CD4-positive, alpha-beta T cell treated with Interferon alpha-2 for 1 hour (primary cell): ENCODE measurements at places on chromosomes 12 and 14.

GRCh38 chr12:60148109-60148508 is 552.3 kb downstream of the SLC16A7 start:
- no peak for DNase-seq

DNA sequence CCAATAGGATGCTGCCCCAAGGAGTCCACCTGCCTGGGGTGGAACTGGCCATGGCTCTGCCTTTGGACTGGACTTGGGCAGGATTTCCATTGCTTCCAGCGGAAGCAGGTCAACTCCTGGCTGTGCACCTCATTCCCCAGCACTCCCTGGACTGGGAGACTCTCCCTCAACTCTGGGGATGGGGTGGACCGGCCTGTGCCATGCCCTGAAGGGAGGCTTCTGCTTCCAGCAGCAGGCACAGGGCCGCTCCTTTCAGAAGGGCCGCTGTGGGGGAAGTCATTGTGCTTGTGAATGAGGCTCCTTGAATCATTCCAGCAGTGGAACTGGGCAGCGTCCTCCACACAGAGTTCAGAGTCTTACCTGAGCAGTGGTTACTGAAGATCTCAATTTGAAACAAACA is 23.0 kb downstream of the TCHP start:
- DNase-seq, result no peak

- DNase-seq, result no peak
These were observed 253.1 kb downstream of the PDZRN4 start for GRCh38 chr12:41441180-41441579.

DNA sequence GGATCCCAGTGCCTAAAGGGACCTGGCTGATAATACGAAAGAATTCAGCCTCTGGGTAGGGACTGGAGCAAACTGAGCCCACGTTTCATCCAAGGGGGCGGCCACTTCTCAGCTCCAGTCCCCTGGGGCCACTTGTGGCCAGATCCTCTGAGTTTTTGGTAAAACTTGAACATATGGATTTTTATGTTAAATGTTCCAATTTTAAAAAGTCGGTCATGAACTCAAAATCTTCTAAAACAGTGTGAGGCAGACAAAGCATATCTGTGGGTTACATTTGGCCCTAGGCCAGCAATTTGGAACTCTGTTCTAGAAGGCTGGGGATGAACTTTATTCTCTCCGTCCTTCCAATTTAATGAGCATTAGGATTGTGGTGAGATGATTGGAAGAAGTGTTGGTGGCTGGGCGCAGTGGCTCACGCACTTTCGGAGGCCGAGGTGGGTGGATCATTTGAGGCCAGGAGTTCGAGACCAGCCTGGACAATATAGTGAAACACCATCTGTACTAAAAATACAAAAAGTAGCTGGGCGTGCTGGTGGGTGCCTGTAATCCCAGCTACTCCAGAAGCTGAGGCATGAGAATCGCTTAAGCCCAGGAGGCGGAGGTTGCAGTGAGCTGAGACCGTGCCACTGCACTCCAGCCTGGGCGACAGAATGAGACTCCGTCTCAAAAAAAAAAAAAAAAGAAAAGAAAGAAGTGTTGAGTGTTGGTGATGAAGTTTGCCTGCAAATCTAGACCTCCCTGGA is 3.0 kb upstream of the PPP1CC start:
- DNase-seq, result no peak

DNA sequence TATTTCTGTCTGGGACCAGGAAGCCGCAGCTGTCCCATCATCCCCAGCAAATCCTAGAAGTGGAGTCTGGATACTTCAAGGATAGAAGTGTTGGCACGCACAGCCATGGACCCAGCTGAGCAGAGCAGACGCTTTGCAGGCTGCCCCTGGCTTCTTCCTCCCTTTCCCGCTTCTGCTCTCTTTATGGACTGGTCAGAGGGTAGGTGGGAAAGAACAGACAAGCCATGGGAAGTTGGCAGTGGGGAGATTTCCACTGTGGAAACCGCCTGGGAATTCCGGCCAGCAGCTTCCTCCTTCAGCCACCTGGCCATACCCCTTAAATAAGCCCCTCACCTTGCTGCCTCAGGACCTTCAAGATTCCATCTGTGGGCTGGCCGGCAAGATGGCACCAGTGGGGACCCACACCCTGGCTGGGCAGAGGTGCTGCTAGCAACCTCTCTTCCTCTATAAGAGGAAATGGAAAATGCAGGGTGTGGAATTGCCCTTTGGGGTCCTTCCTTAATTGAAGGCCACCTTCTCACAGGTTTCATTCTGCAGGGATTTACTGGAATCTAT is 20.6 kb downstream of the OTUB2 start:
- DNase-seq, result no peak
